D341Med (cell line): ENCODE measurements at places on chromosomes 2 and 18.

DNA sequence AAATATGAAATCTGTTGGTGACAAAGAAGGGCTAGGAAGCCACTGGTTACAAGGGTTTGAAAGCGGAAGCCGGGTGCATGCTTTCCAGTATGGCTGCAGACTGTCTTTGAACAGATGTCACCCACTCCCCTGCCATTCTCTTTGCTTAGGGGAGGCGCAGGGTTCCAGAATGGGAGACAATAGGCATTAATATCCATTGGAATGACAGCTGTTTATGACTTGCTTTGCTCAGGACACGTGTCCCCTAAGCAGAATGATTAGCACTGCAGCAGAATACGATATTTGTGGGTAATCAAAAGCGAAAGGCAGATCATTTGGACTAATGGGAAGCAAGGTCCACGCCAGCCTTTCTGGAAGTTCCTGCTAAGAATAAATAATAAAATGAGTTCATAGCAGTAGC is 25.8 kb upstream of the NRP2 start:
- DNase-seq, result no peak

DNA sequence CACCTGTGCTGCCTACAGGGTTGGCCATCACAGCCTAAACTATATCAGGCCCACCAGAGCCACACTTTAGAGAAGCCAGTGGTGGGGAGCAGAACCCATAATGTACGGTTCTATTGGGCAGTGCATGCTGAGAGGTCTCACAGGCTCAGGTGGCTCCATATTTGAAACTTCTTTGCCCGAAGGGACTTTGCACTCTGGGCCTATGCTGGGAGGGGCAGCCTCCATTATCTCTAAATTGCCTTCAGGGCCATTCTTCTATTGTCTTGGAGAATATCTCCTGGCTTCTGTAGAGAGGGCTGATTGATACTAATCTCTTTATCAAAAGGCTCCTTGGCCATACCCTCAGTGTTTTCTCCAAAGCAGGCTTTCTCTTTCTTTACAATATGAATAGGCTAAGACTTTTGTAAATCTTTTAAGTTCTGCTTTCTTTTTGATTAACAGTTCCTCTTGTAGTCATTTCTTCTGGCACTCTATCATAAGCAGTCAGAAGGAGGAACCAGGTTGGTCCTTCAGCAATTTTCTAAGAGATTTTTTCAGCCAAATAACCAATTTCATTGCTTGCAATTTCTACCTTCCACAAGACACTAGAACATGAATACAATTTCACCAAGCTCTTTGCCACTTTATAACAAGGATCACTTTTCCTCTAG is 44.5 kb downstream of the RPE start:
- DNase-seq, result no peak

DNA sequence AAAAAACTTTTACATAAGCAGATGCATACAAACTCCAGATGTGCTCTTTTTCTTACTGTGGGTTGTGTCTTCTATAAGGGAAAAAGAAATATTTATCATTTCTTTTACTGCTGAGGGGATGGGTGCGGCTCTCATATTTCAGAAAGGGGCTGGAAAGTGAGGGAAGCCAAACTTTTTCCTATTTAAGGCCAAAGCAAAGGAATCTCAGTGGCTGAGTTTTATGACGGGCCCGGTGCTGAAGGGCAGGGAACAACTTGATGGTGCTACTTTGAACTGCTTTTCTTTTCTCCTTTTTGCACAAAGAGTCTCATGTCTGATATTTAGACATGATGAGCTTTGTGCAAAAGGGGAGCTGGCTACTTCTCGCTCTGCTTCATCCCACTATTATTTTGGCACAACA is at the start of gene COL3A1:
Gene COL3A1, plus strand, starts transcription at position 210 of the 400 bp plus-strand sequence. Its CDS starts 117 bp downstream, at position 327.
- DNase-seq, result no peak

GRCh38 chr2:85777441-85777861 is 23.7 kb downstream of the ATOH8 start:
- DNase-seq, result no peak

GRCh38 chr18:42950732-42951131 is 164.8 kb downstream of the RIT2 start:
- no peak for DNase-seq

- DNase-seq, result no peak
These were observed 129.8 kb upstream of the ARL4C start for GRCh38 chr2:234626566-234627130.

DNA sequence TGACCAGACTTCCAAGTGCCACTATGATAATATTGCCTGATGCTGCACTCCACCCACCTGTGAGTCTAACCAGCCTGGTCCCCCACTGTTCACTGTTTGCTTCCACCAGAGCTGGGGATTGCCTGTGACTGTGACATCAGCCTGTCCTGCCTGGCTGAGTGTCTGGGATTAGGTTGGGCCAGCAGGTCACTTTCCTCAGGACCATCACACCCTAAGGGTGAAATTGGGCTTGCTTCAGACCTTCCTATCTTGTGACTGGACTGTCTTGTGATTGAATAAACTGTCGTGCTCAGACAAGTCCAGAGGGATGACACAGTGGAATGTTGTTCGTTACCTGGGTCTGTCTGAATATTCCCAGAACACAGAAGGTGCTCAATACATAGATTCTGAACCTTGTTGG is 87.4 kb upstream of the HK2 start:
- no peak for DNase-seq
